ENCODE measurements at places on chromosomes 4 and X.

DNA sequence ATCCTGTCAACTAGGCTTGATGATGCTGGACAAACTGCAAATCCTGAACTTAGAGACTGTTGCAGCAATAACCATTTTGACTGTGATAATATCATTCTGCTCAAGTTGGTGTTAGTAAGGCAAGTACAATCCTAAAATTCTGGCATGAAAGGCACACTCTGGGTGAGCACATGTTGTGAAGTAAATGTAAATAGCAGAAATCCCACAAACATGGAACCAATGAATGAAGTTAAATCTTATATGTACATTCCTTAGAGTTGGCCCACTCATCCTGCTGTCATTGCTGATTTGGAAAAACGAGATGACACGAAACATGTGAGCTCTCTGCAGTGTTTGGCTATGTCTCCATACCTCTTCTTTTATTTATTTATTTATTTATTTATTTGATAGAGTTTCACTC is 21.0 kb downstream of the RBM47 start:
- no peak for DNase-seq

GRCh38 chrX:63658920-63659319 is 126.1 kb downstream of the ARHGEF9 start:
- no peak for DNase-seq

- no peak for DNase-seq
These were observed 27.8 kb upstream of the PSAPL1 start for GRCh38 chr4:7462509-7462971.

GRCh38 chrX:43847352-43847751 is 34.9 kb downstream of the MAOB start:
- no peak for DNase-seq

DNA sequence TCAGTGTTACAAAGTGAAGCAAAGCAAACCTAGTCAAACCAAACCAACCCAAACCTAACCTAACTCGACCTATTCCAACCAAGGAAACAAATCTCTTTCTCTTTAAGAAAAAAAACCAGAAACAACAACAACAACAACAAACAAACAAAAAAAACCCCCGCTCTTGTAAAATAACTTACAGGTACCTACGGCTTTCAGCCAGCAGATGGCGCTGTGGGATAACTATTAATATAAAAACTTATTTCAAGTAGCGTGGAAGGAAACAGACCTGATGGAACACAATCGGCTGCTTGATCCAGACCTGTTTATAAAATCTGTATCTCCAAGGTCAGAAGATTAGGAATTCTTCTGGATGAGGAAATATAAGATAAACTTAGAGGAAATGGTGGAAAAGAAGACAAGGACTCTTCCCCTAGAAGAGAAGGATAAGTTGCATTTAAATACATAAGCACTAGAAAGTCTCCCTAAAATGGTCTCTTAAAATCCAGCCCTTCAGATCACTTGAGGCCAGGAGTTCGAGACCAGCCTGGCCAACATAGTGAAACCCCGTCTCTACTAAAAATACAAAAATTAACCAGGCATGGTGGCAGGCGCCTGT is 34.4 kb upstream of the CDKL5 start:
- DNase-seq: no peak

GRCh38 chr4:186886759-186887158 is 163.1 kb upstream of the FAT1 start:
- no peak for DNase-seq

DNA sequence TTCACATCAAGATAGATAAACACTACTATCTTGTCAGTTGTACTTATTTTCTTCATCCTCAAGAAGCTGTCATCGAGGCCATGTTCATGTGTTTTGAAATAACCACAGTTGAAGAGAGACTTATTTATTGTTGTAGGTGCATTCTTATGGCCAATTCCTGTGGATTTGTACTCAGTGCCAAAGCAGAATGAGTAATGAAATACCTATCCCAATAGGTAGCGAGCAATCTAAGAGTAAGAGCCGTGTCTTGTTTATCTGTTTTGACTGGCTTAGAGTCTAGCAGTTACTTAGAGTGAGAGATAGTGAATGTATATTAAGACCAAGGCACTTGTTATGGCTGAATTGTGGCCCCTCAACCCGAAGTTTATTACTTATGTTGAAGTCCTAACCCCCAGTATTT is 631.0 kb upstream of the SPANXN1 start:
- no peak for DNase-seq

GRCh38 chr4:3860061-3860912 is 94.1 kb downstream of the ADRA2C start:
- DNase-seq: no peak

GRCh38 chr4:155984106-155984797 is 30.6 kb upstream of the CTSO start:
- no peak for DNase-seq

GRCh38 chr4:184953971-184954370 is 64.3 kb upstream of the HELT start:
- DNase-seq: no peak

DNA sequence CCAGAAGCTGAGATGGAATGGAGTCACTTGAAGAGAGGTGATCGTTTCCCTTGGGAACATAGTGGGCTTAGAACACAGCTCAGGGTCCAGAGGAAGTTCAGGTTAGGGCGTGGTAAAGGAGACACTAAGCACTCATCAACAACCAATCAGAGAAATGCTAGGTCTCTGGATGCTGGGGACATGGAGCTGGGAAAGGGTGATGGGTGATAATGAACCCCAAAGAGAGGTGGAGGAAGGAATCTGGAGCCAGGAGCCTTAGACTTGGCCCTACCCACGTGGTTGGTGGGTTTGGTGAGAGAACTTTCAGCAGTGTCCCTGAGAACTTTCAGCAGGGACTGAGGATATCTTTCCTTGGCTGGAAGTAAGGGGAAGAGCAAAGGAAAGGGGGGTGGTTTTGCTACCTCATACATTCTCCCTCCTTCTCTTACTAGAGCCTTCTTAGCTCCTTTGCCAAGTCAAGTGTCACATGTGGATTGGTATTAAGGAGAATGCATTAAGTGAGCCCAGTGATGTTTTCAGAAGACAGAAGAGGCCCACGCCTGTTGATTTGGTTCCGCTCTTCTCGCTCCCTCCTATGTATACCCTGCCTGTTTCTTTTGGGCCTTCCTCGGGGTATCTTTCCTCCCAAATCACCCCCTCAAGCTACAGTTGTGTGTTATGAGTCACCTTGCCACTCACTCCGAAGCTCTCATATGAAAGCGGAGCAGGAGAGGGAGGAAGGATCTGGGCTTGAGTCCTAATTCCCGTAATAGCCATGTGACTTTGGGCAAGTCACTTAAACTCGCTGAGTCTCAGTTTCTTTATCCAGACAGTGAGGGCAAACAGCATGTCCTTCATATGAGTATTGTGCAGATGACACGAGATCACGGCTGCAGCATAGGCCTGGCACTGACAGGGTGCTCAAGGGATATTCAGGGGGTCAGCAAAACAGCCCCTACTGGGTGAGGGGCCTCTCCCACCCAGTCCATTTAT is 63.1 kb downstream of the TSC22D3 start:
- DNase-seq: no peak

DNA sequence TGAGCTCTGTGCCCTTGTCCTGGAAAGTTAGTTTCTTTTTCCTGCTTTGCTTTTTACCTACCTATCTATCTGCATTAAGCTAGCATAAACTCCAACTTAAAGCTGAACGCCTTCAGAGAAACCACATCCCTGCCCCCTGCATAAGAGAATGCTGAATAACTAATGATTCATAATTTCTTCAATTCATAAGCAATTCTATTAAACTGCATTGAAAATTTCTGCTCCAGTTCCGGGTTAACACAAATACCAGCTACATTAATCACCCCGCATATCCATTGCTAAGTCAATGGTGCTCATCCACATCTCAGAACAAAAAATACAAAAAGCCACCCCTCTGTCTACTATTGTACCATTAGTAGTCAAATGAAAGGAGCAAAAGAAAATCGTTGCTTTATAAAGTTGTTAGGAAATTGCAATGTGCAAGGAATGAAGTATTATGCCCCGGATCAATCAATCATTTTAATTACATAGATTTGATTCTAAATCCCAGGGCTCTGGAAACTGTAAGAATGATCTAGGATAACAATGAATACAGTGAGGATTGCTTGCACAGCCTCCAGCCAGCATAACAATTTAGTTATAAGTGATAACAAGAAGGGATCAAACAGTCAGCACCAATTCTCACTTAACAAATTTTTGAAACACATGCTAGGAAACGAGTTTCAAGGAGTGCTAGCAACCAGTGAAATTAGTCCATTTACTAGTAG is 106.8 kb downstream of the ELOVL6 start:
- DNase-seq: no peak

GRCh38 chr4:18981234-18981615 is 959.7 kb upstream of the LCORL start:
- DNase-seq: no peak

GRCh38 chrX:120310861-120311726 is at the start of gene TMEM255A:
Gene TMEM255A (minus strand): TSS chrX:120311461. CDS start chrX:120311309, 152 bp downstream.
- DNase-seq: no peak

- DNase-seq: no peak
These were observed 195.7 kb upstream of the CASK start for GRCh38 chrX:42119076-42119475.

DNA sequence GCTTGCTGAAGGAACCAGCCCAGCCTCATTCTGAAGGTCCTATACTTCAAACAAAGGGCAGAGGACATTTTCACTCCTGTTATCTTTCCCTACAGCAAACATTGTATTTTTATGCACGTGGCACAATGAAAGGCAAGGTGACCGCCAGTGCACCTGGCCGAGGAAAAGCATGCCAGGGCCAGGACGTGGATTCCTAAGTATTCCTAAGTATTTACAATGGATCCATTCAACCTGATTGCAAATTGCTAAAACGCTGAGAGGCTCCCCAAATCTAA is 127.9 kb upstream of the FTHL17 start:
- DNase-seq: no peak

DNA sequence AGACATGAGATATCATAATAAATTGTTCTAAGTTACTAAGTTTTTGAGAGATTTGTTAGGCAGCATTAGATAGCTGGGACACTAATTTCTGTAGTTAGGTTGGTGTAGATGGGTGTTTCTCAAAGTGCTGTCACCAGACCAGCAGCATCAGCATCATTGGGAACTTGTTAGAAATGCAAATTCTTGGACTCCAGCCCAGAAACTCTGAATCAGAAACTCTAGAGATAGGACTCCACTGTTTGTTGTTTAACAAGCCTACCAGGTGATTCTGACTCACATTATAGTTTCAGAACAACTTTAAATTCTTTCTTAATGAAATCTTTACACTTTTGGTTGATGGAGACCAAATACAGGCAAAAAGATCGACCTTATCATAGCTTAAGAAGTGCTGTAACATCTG is 173.7 kb downstream of the PABPC4L start:
- no peak for DNase-seq

GRCh38 chr4:153472122-153473037 is 6.2 kb downstream of the TMEM131L start:
- no peak for DNase-seq

DNA sequence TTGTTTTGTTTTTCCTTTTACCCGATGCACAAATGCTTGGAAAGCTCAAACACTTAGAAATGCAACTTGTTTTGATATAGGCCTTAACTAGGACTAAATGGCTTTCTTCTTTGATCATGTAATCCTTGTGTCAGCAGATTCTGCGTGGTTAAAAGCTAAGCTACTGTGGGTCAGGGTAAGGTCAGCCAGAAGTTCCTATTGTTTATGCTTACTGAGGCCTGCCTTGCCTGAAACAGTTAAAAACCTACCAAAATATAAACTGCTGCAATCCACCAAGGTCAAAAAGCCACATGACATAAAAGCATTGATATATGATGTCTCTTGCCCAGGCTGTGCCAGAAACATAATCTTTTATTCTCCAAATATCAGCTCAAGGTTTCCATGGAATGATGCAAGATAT is 223.4 kb downstream of the FAM47B start:
- no peak for DNase-seq

GRCh38 chr4:93870876-93871458 is 42.4 kb downstream of the ATOH1 start:
- DNase-seq: no peak

DNA sequence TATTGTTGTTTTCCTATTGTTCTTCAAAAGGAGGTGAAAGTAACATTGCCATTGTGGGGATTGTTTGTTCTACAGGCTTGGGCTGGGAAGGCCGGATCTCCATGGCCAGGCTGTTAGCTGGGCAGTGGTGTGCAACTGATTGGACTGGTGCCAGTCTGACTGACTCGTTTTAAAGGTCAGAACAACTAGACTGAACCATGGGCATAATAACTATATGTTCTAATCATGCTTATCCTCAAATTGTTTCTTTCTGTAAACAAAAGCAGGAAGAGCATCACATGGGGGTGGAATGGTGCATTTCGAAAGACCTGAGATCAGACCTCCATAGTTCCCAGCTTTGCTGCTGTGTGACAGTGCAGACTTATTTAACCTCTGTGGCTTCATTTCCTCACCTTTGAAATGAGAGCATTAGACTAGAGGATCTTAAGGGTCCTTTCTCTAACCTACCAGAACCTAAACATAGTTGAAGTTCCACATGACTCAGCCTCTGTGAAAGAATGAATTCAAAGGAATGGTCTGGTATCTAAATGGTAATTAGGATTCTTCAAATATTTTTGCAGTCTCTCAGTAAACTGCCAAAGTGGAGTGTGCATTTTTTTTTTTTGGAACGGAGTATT is 66.7 kb upstream of the PGRMC2 start:
- no peak for DNase-seq

GRCh38 chr4:82678051-82678450 is 116.3 kb upstream of the TMEM150C start:
- no peak for DNase-seq

GRCh38 chr4:40264995-40265909 is 68.4 kb downstream of the RHOH start:
- DNase-seq: no peak

DNA sequence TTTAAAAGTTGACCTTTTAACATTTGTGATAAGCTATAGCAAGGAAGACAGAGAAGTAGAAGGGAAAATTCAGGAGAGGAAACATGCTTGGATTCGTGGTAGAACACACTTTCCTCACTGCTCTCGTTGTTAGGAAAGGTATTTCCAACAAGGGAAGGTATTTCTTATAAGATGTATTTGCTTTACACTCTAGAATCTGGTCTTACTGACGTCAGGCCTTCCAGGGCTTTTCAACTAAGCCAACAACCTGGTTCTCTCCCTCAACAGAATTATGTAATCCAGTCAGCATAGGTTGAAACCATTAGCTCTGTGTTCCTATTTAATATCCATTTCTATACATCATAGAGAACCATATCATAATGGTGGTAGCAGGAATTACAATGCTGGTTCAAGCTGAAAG is 241.9 kb downstream of the SLC39A8 start:
- DNase-seq: no peak

DNA sequence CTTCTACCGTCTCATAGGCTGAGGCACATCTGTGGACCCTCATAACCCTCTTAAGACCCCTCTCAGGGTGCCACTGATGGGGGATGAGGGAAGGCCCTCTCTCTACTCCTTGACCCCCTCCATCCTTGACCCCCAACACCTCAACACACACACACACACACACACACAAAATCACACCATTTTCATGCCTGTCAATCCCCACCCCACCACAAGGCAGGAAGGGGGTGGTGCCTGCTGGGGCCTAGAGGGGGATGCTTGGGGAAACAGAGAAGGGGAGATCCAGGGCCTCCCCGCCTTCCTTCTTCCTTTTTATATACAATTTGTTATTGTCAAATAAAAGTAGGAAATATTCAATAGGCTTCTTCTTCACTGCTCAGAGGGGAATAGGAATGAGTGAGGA is 1.2 kb upstream of the EBP start:
- no peak for DNase-seq

- DNase-seq: no peak
These were observed 7.3 kb upstream of the MAGEE1 start for GRCh38 chrX:76420237-76420636.

- DNase-seq: no peak
These were observed 44.1 kb upstream of the SGMS2 start for GRCh38 chr4:107780665-107781064.

GRCh38 chr4:76704133-76704881 is 193.6 kb downstream of the SOWAHB start:
- DNase-seq: no peak
